Bronchial epithelial cell (primary cell): ENCODE measurements at places on chromosomes 13 and 19. TPM values are rescaled to one million over a fixed set of nuclear protein-coding genes. Genes with fewer than 3 reads are reported as not detected.

The GGN gene
- total RNA-seq = under 0.01 and 0.13 TPM in 2 replicates

The ADGRE3 gene
- total RNA-seq = not detected in 2 replicates

The FCAR gene
- total RNA-seq = not detected in 2 replicates

The ZFR2 gene
- total RNA-seq = not detected in 2 replicates

The LGALS4 gene
- 0.64 and 1.1 TPM in 2 replicates for total RNA-seq

The TYROBP gene
- not detected in 2 replicates for total RNA-seq

The ACP4 gene
- total RNA-seq = not detected in 2 replicates

The MISP gene
- total RNA-seq = 105 and 138 TPM in 2 replicates

The RNF113B gene
- not detected in 2 replicates for total RNA-seq

The CABP5 gene
- not detected in 2 replicates for total RNA-seq

The ADPRHL1 gene
- total RNA-seq = 0.26 and 1.0 TPM in 2 replicates

The LAIR1 gene
- not detected in 2 replicates for total RNA-seq

The KRI1 gene
- total RNA-seq = 8.2 and 11.0 TPM in 2 replicates
